Hematopoietic multipotent progenitor cell treated with erythropoietin and hydrocortisone succinate and interleukin-3 and kit ligand, for 15 days (in vitro differentiated cells): ENCODE measurements at places on chromosomes 16 and 17.

DNA sequence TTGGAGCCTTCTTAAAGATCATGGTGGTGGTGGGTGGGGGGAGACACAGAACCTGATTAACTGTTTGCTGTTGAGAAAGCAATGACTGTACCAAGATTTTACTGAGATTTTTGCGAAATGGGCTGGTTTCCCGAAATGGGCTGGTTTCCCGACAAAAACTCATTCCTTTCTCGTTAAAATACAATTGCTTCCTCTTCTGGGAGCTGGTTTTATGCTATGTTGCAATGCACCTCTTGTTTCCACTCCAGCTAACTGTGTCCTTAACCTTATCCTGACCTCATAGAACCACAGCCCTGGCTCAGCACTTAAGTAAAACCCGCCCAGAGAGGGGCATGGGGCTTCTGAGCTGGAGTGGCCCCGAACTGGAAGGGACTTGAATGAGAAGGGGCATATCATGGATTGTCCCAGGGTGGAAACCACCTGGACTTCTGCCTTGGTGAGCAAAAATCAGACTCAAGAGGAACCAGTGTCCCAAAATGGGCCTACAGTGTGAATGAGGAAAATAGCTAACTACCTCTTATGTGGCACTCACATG is 20.9 kb downstream of the FAM20A start:
- DNase-seq: no peak

GRCh38 chr16:56047307-56048234 is 143.7 kb upstream of the GNAO1 start:
- no peak for DNase-seq

DNA sequence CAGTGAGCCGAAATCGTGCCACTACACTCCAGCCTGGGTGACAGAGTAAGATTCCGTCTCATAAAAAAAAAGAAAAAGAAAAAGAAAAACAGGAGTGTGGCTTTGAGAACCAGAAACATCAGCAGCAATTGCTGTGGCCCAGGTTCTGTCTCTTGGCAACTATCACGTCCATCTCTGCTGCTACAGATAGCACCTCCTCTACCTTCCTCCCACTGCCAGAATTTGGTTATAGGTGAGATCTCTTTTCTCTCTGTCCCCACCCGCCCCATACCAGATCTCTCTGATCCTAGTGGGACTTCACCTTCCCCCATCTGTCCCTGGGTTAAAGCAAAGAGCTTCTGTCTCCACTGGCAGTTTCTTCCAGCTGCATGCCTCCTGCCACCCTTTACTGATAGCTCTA is 3.1 kb downstream of the TLCD2 start:
- DNase-seq: no peak

- no peak for DNase-seq
Measured at GRCh38 chr16:52650789-52651188, 103.8 kb upstream of the TOX3 start.

- DNase-seq: no peak
Measured at GRCh38 chr16:10646581-10647263, 48.0 kb downstream of the TEKT5 start.

- no peak for DNase-seq
Measured at GRCh38 chr17:38898812-38899348, 26.5 kb upstream of the LASP1NB start.

- DNase-seq: no peak
Measured at GRCh38 chr17:49610883-49611584, 35.4 kb downstream of the NXPH3 start.

DNA sequence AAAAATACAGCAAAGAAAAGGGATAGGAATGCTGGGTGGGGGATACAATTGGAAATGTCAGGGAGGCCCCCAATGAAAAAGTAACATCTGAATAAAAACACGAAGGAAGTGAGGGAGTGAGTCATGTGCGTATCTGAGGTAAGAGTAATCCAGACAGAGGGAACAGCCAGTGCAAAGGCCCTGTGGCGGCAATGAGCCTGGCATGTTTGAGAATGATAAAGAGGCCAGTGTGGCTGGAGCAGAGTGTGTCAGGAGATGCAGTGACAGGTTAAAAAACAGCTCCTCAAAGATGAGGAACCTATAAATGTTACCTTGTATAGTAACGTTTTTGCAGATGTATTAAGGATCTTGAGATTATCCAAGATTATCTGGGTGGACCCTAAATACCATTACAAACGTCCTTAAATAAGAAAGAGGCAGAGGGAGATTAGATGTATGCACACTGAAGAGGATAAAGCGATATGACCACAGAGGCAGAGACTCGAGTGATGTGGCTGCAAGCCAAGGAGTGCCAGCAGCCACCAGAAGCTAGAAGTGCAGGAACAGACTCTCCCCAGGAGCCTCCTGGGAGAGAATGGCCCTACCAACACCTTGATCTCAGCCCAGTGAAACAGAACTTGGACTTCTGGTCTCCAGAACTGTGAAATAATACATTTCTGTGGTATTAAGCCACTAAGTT is 17.8 kb upstream of the SLC35B1 start:
- peak; percentile 66 for DNase-seq

DNA sequence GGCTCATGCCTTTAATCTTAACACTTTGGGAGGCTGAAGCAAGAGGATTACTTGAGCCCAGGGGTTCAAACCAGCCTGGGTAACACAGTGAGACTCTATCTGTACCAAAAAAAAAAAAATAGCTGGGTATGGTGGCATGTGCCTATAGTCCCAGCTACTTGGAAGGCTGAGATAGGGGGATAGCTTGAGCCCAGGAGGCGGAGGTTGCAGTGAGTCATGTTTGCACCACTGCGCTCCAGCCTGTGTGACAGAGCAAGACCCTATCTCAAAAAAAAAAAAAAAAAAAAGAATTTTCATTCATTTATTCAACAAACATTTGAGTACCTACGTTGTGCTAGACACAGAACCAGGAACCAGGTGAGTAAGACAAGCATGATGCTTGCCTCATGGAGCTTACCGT is 73.6 kb upstream of the MRTFB start:
- DNase-seq: no peak

- peak; percentile 34 for DNase-seq
Measured at GRCh38 chr17:78341559-78342448, 18.1 kb downstream of the SOCS3 start.

DNA sequence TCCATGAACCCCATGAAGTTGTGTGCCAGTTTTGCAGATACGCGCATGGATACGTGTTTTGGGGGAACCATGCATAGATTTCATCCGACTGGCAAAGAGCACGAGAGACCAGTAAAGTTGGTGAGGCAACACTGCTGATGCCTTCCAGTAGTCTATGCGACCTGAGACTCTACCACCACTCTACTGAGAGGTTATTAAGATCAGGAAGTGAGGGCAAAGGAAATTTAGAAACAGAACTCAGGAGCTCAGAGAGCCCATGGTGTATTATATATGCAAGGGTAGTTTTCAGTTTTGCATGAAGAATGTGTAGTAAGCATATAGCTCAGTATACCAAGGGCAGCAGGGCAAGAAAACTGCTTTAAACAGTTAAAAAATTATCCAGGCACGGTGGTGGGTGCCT is 4.2 kb downstream of the SLX4 start:
- no peak for DNase-seq

GRCh38 chr17:50169121-50169764 is 3.4 kb downstream of the SGCA start:
- peak; percentile 25 for DNase-seq

DNA sequence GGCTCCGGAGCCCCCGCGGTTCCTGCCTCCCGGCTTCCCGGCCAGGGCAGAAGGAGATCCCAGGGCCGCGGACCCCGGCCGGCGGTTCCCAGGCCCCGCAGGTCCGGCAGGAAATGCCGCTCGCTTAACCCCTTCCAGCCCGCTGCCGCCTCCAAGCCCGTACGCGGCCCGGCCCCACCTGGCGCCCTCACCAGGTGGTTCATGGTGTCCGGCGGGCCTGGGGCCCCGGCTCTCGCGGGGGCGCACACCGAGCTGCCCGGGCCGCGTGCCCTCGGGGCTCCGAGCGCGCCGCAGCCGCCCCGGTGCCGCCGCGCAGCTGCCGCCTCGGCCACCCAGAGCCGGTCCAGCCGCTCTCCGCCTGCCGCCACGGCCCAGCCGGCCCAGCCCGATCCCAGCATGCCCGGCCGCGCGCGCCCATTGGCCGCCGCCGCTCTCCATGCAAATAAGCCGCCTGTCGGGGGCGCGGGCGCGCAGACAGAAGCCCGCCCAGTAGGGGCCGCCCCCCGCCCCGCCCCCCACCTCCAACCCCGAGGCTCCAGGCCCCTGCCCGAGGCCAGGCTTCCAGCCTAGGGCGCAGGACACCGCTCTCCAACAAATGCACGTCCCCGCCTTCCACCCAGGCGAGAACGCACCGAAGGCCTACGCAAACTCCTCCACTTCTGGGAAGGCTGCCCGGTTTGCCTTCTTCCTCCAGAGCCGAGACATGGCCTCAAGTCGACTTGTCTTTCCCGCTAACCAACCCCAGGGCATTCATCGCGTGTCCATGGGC is at the start of gene BCAR1:
Gene BCAR1, minus strand, starts transcription at position 345 of the 769 bp plus-strand sequence. Its CDS starts 142 bp downstream, at position 203.
- no peak for DNase-seq
